ENCODE measurements at places on chromosomes 2 and 18. TPM values are rescaled to one million over a fixed set of nuclear protein-coding genes. Genes with fewer than 3 reads are reported as not detected.
A peak's percentile ranks its signal among the peaks of the same experiment; 100 is the strongest.

DNA sequence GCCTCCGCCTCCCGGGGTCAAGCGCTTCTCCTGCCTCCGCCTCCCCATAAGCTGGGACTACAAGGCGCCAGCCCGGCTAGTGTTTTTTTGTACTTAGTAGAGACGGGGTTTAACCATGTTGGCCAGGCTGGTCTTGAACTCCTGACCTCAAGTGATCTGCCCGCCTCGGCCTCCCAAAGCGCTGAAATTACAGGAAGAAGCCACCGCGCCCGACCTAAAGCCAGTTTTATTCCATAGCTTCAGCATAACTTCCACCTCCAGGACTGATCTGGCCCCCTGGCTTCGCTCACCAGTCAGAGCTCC is 783 bp upstream of the TXNL4A start:
- peak; percentile 65 for DNase-seq

FZD7 gene
- 24.3 TPM for total RNA-seq

REG1B gene
- 3.8 TPM for total RNA-seq

FAP gene
- total RNA-seq: 28.6 TPM
